ENCODE measurements at places on chromosomes 1 and 21.

DNA sequence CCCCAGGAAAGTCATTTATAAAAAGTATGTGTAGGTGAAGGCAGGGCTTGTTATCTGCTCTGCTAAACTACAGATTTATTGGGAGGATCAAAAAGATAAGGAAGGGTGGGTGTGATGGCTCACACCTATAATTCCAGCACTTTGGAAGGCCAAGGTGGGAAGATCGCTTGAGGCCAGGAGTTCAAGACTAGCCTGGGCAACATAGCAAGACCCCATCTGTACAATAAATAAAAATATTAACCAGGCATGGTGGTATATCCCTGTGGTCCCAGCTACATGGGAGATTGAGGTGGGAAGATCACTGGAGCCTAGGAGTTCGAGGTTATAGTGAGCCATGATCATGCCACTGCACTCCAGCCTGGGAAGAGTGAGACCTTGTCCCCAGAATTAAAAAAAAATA lies 86.4 kb downstream of the NENF start:
- DNase-seq, result no peak

GRCh38 chr1:183711741-183712361 lies 58.7 kb upstream of the APOBEC4 start:
- DNase-seq, result no peak

DNA sequence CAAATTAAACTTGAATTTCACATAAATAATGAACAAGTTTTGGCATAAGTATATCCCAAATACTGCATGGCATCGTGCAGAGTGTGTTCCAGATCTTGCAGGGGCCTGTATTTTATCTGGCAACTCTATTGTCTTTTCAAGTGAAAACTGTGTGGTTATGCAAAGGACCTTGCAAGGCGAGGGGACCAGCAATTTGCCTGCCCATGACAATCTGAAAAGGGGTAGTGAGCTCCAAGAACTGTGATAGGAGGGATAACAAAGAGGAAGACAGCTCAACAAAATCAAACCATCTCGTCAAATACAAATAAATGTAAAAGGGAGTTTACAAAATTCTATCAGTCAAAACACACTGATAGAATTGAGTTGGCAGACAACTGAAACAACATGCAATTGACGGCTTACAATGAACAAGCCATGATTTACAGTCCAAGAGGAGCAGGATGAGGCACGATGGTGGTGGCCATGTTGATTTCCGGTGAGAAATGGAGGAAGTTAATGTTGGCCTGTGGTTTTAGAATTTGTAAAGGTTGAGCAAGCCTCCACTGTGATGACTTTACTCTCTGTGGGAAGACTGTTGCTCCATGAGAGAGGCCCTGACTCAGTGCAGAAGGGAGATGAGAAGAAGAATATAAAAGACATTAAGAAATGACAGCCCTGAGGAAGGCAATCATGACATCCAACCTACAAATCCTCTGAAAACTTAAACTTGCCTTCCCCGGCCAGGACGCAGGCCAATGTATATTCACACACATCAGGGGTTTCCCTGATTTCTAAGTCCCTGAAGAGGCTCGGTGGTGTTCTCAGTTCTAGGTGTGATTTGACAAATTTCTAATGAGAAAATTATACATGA lies 132.2 kb downstream of the ADSS2 start:
- DNase-seq, result no peak

GRCh38 chr21:46149205-46149901 lies 6.0 kb downstream of the FTCD start:
- DNase-seq, result no peak

- DNase-seq, result no peak
Observed at GRCh38 chr1:180542113-180542837, 16.5 kb upstream of the OVAAL start.

Measured in NCI-H2081 treated with DMSO at 0.1 percent for 48 hours (cell line).